Cerebellar nuclear complex (tissue), 1 donor: ENCODE measurements at places on chromosomes 12 and 14.

GRCh38 chr14:93742761-93743160, 45.5 kb downstream of the PRIMA1 start:
- DNase-seq = no peak

DNA sequence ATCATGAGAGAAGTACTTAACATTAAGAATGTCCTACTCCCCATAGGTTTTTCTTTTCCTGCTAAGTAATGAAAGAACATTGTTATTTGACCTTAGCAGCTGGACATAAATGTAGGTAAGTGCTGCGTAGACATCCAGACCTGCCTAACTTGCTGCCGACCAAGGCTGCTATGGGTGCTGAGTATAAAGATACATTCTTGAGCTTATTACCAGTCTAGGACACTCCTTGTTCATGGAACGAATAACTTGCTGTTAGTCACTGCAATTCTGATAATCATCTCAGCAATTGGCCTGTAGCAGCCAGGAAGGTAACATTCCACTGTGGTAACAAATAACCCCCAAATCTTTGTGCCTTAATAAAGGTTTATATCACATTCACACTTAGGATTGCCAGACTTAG, 478.1 kb downstream of the VRK1 start:
- no peak for DNase-seq

GRCh38 chr12:27340971-27341370, 8.3 kb downstream of the BMAL2 start:
- DNase-seq = no peak

DNA sequence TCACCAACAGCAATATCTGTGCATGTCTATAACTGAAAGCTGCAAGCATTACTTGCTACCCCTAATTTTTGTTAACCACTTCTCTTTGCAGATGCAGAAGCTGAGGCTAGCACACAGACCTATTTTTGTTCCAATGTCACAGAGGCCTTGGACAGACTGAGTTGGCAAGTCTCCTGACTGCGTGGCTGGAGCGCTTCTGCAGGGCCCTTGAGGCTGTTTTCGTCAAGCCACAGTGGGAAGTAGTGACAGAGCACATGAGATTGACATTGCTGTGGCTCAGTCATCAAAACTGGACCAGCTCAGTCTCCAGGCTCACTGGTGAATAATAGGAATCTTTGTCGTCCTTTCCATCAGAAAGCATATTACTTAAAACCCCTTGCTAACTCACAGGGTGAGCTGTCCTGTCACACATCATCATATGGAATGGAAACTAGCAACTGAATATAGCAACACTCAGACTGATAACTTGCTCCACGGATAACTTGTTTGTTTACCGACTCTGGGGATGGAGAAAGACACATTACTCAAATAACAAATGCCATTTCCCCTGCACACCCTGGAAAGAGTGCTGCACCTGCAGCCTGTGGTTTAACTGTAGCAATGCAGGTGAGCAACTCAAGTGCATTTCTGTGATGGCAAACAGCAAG, 43.6 kb upstream of the DDX11 start:
- no peak for DNase-seq

DNA sequence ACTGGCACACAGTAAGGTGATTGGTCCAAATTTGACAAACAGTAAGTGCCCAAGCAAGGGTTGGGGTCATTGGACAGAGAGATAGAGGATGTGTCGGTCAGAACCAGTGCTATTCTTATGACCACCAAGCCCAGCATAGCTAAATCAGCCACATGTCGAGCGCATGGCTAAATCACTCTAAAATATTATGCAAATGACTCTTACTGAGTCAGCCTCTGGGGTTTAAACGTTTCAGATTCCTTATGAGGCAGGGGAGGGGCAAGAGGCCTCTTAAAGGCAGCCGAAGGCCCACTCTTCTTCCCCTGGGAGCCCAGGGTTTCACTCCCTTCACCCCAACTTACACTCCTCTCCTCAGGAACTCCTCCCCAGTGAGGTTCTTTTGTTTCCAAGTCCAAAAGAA, 603 bp upstream of the ENDOU start:
- no peak for DNase-seq

GRCh38 chr12:127941332-127941731, 325.6 kb upstream of the TMEM132C start:
- no peak for DNase-seq

DNA sequence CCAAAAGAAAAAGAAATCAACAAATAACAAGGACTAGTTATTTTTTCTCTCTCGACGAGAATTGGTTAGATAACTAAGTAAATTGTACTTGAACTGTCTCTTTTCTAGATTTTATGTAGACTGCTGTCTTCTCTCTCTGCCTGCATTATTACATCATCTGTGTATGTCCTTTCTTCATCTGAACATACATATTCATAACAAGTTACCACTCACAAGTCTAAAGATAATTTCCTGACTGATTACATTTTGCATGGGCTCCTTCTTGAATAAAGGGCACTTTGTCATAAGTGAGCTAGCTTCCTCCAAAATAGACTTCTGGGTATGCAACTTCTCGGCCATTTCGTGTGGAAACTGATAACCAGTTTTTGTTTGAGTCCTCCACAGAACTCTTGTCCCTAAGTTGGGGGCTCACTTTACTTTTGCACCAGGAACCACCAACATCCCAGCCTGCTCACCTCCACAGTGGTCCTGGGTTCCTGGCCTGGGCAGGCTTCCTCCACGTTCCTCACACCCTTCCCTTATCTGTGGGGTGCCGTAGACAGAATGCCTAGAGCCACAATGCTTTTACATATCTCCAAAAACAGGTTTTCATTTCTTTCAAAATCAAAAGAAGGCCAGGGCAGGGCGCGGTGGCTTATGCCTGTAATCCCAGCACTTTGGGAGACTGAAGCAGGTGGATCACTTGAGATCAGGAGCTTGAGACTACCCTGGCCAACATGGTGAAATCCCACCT, 6.2 kb upstream of the DDX47 start:
- no peak for DNase-seq

DNA sequence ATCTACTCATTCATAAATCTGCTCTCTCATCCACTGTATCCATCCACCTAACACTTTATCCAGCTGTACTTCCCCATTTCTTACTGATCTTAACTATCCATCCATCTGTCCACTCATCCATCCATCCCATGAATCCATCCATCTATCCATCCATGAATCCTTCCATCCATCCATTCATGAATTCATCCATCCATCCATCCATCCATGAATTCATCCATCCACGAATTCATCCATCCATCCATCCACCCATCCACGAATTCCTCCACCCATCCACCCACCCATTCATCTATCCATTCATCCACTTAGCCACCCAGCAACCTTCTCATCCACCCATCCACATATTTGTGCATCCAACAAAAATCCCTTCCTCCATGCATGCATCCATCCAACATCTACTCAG, 128.6 kb upstream of the MYL2 start:
- no peak for DNase-seq

DNA sequence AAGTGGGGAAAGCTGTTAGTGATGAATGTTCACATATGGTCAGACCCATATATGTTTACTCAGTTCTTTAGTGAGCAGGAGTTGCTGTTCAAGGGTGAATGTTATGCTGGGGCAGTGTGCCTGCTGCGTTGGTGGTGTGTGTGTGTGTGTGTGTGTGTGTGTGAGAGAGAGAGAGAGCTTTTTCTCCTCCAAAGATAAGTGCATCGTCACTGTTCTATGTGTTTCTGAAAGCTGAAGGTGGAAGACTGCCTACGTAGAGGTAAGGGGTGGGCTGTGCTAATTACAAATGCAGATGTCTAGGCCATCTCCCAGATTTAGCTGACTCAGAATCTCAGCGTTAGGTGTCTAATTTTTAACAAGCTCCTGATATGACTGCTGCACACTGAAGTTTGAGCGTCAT, 10.5 kb downstream of the GABARAPL1 start:
- DNase-seq = no peak

DNA sequence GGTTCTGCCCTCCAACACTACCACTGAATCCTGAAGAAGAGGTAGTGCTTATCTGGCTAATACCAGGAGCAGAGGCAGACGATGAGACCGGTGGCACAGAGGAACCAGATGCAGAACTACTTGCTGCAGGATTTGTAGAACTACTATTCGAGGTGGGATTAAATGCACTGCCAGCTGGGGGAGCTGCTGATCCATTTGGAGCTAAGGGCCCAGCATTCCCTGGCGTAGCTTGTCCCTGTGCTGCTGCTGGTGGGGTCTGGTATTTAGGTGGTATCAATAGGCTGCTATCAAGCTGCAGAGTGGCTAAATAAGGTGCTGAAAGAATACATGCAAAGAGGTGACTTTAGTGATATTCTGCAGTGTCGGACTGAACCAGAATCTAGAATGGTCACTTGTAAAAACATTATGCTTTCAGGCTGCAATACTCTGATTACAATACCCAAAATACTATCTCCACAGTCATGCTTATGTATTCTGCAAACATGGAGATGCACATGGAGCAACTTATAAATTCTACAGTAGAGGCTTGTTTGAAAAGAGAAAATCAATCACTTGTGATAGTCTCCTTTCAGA, 294.2 kb downstream of the MED13L start:
- no peak for DNase-seq

DNA sequence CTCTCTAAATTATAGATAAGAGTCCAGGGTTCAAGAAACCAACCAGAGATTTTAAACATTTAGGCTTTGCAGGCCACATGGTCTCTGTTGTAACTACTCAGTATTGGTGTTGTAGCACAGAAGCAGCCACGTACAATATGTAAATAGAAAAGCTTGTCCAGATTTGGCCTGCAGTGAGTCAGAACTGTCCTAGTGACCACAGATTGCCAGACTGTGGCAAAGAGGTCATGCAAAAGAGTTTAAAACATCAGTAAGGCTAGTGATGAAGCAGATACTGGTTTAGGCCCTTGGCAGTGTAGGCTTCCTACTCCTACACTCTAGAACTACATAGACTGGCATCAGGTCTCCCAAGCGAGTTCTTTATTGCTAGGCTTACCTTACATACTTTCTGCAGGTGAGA, 117.6 kb upstream of the GARIN6 start:
- DNase-seq = no peak

DNA sequence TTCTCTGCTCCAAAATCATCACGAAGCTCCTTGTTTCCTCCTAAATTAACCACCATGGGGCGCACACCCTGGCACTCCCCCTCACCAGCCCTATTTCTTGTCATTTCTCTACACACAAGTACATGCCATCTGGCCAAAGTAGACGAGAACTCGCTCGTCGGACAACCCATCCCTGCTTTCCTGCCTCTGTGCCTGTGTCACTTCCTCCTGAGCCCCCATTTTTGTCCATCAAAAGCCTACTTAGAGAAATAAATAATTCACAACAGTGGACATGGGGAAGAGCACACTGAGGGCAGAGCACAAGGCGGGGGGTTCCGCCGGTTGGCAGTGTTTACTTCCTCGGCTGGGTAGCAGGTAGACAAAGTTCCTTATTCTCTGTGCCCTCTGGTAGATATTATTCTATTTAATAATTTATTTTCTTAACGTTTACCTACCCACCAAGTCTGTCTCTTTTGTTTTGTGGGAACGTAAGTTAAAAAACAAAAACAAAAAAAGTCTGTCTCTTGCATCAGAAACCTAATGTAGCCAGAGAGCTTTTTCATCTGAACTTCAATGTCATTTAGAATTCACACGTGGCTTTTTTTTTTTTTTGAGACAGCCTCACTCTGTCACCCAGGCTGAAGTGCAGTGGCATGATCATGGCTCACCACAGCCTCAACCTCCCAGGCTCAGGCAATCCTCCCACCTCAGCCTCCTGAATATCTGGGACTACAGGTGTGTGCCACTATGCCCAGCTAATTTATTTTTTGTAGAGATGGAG, 6.0 kb downstream of the VPS37B start:
- no peak for DNase-seq

GRCh38 chr12:56086608-56087007, 6.6 kb downstream of the ERBB3 start:
- DNase-seq = no peak

DNA sequence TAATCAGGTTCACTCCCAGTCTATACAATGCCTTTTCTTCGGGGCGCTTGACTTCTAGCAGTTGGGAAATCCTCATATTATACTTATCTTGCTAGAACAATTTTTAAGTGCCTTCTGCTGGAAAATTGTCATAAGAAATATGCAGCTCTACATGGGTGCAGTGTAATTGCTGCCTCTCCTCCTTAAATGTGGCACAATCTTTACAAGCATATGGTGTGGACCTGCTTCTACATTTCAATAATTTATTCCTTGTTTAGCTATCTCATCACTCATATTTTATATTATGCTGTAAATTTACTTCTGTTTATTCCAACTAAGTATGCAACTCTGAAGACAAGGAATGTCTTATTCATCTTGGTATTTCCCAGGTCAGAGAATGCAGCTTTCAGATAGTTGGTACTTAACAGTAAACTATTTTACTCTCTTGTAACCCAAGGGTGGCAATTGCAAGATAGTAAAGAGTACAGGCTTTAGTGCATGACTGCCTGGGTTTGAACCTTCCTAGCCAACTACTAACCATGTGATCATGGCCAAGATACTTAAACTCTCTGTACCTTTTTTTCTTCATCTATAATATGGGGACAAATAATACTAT, 43.6 kb upstream of the GAS2L3 start:
- DNase-seq = no peak

DNA sequence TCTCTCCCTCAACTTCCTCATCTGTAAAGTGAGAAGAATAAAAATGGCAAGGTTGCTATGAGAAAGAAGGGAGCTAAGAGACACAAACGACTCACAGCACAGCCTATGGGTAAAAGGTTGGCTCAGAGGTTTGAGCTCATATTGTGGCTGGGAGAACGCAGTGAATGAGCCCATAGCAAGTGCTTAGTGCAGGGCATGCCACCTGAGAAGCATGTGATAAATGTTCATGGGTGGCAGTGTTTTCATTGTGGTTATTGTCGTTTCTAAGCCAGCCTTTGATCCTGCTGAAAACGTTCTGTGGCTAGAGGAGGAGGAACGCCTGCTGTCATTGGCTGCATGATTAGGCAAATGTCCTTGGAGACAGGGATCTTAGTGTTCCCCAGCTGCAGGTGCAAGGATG, 150.4 kb downstream of the KSR2 start:
- no peak for DNase-seq

GRCh38 chr14:57870686-57871457, 5.0 kb upstream of the SLC35F4 start:
- DNase-seq = no peak

GRCh38 chr14:71487941-71488340, 444.3 kb upstream of the RGS6 start:
- no peak for DNase-seq

GRCh38 chr12:46590991-46591703, 218.6 kb upstream of the SLC38A2 start:
- no peak for DNase-seq
